ENCODE measurements at places on chromosomes 7 and 10.

- peak; percentile 91 for DNase-seq
Measured at GRCh38 chr10:79981450-79982361, 32.8 kb upstream of the SFTPD start.

GRCh38 chr10:96706331-96706853 is 13.9 kb downstream of the PIK3AP1 start:
- DNase-seq: no peak

GRCh38 chr10:116076621-116077020 is 196.4 kb downstream of the GFRA1 start:
- no peak for DNase-seq

DNA sequence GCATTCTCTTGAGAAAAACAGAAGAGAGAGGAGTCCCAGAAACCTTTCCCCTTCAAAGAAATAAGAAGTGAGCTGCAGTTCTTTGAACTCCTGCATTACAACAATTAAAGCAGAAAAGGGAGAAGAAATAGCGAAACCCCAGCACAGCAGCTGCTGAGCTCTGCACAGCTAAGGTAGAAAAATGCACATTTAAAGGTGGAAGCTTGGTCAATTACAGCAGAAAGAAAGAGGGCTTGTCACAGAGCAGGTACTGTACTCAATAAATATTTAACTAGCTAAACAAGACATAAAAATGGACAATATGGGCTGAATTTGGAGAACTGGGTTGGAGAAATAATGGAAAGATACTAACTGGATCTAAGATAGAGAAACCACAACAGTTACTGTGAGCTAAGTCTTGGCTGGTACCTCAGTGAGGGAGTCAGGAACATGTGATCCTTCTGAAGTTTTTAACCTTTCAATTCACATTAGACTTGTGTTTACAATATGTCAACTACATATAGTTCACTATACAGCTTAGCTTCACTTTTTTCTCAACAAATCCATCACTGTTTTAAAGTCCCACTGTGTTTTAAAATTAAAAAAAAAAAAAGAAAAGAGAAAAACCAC is 332.5 kb downstream of the ELMO1 start:
- DNase-seq: no peak

DNA sequence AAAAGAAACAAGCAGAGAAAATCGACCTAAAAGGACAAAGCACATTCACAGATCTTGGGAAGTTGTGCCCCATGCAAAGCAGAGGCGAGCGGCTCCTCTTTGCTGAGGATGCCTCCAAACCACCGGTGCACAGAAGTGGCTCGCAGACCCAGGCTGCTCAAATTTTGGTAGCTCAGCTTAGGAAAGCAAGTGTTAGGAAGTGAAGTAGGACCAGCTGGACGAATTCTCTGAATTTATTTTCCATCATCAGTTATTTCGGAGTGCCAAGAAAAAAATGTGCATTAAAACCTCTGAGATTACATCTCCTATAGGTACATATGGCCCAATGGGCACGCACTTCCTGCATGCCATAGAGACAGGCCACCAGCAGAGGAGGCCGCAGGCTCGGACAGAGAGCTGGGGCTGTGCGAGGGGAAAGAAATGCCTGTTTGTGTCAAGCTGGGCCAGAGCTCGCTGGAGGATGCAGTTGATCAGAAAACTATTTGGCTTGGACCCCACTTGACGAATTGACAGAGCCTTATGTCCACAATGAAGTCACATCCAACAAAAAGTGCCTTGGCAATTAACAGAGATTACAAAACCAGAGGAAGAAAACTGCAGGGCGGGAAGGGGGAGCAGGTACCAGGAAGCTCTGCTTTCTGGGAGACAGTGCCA is 122.3 kb upstream of the LYZL2 start:
- DNase-seq: no peak

DNA sequence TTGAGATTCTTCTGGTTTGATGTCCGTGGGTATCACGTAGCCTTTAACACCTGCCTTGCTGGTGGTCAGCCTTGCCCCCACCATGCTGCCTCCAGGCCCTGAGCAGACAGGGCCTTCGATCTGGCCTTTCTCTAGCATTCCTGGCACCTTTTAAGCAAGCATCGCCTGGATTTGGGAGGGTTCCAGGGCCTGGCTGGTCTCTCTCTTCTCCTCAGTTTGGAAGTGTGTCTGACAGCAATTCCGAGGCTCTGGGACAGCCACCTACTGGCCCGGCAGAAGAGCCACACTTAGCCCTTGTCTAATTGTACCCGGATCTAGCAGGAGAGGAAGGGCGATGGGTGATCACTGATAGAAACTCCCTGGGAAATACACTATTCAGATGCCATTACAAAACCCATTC is 441.3 kb upstream of the MKI67 start:
- DNase-seq: no peak

DNA sequence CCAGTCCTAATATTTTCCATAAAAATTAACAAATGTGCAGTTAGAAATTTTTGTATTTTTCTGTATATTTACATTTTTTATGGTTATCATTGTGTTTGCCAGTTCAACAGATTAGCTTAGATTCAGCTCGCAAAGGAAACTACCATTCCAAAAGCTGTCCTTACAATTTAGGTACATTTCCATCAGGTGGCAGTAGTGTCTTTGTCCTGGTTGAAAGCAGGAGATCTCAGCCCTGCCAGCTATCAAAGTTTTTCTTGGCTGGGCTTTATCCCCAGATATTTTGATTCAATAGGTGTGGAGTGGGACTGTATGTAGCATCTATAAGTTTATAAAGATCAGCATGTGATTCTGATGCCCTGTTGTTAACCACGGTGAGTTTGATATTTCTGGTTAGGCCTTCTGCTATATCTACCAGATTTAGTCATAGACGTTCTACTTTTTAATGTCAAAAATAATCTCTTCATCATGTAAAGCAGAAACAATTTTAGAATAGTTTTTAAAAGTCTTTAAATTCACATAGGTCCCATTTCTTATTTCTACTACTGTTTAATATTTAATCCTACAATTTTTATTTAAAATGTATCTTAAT is 15.5 kb upstream of the ICA1 start:
- no peak for DNase-seq

DNA sequence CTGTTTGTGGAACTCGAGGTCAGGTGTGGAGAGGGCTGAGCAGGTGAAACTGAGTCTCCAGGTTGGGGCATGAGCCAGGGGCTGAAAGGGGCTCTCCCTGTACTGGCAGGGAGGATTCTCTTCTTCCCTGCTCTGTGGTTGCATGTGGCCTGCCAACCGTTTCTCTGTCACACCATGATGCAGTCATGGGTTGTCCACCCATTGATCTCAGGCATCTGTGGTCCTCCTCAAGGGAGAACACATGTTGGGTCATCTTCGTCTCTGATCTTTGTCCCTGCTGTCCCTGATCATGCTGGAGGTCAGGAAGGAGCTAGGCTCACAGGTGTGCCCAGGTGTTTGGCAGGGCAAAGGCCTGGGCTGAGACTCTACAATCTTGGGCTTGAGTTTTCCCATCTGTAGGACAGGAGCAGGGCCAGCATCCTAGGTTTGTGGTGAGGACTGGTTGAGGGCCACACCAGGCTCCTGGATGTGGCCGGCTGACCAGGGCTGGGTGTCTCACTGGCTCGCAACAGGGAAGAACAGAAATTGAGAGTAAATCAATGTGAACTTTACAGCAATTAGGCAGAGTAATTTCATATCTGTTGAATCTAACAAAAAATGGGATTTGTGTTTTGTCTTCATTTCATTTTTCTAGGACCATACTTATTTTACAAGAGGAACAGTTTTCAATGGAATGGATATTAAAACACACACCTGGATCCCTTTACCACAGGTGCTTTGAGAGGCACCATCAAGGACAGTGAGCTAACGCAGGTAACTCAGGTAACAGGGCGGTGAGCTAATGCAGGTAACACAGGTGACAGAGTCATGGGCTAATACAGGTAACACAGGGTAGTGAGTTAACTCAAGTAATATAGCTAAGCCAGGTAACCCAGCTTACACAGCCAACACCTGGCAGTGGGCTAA is 58.5 kb upstream of the IGFBP3 start:
- no peak for DNase-seq

DNA sequence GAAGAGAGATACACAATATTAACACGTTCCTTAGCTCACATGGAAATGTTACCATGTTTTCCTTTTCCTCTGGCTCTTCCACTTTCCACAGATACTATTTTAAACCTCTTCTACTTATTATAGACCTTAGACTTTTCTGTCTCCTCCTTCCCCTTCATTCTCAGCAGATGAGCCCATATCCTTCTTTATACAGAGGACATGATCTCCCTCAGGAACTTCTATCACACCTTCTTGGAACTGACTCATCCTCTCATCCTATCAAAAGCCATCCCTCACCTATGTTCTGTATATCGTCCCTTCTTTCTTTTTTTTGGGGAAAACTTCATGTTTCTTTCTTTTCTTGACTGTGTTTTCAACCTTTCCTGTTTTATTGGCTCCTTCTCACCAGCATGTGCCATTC is 20.8 kb downstream of the MTPN start:
- no peak for DNase-seq

DNA sequence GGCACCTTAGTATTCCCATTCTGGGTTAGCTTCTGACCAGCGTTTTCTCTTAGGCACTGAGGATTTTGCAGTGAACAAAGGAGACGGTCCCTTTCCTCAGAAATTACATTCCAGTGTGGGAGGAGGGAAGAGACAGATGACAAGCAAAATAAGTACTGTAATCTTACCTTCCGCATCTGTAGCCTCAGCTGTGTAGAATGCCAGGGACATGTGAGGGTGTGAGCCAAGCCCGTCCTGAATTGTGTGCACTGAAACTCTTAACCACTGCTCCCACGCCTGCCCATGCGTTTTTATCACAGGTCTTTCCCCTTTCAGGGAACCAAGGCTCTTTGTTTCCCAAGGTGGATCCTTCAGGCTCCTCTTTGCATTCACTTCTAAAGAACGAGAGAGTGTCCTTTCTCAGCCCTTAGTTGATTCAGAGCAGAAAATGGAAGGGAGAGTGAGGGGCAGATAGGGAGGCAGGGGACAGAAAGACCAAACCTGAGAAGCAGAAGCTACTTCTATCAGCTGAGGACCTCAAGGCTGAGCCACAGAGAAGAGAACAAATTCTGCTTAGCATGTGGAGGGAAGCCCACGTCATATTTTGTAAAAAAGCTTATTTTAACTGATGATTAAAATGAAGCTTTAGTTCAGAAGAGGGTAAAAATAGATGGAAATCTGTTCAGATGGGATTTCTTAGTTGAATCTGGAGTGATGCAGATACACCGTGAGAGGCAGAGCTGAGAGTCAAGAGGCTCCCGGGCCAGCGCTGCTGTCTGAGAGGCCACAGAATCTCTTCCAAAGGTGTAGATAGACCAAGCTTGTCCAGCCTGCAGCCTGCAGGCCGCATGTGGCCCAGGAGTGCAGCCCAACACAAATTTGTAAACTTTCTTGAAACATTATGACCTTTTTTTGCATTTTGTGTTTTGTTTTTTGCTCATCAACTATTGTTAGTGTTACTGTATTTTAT is 122.5 kb downstream of the CCNY start:
- no peak for DNase-seq

DNA sequence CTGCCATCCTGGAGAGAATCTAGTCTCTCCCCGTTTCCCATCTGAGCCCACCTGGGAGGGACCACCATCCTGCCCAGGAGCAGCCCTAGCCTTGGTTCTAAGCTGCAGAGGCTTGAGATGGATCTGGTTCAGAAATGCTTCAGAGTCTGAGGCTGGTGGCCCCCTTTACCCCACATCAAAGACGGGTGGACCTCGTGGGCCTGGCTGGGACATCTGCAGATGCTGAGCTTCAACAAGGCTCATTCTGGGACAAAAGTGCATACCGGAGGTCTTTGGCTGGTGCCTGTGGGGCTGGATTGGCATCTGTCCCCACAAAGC is 4.9 kb upstream of the IRF5 start:
- DNase-seq: no peak

DNA sequence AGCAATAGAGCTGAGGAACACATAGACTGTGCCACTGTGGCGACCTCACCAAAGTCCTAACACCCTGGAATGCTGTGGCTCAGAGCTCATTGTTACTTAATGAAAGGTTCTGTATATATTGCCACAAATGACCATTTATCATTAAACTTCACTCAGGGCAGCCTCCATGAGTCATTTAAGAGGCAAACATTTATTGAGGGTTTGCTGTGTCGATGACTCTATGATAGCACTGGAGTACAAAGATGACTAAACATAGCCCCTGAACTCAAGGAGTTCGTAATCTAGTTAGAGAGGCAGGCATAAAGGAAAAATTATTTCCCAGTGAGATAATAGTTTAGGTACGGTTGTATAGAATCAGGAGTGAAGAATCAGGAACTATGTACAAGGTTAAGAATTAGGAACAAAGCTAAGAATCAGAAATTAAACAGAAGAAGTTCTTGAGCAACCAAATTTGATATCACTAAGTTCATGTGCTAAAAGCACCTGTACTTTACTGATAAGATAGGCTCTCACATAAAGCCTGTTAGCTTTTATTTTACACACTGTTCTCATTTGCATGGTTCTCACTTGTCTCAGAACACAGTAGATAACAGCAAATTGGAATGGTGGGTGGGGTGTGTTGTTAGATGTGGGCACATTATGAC is 7.9 kb downstream of the ENTPD7 start:
- peak; percentile 81 for DNase-seq

DNA sequence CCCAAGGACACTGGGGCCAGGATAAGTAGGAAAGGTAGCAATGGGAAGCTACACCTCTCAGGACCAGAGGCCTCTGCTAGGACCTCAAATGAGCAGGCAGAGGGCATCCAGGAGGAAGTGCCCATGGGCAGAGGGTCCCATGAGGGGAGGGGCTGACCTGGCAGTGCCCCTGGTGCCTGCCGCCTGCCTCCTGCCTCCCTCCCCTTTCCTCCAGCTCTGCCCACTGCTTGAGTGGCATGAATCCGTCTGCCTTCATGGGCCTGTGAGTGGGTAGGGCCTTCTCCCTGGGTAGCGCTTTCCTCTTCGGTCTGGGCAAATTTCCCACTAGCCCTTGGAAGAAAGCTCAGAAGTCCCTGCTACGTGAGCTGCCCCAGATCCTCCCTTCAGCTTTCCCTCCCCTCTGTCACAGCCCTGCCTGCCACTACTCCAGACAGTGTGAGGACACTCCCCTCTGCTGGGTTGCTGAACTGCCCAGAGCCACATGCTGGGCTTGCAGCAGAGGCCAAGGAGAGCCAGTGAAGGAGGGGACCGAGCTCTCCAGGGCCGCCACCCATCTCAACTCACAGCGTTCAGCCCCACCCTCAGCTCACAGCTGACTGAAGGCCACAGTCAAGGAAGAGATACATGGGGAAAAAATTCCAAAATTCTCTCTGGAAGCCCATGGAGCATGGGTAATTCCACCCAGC is 141.4 kb downstream of the ARHGAP22 start:
- peak; percentile 26 for DNase-seq

DNA sequence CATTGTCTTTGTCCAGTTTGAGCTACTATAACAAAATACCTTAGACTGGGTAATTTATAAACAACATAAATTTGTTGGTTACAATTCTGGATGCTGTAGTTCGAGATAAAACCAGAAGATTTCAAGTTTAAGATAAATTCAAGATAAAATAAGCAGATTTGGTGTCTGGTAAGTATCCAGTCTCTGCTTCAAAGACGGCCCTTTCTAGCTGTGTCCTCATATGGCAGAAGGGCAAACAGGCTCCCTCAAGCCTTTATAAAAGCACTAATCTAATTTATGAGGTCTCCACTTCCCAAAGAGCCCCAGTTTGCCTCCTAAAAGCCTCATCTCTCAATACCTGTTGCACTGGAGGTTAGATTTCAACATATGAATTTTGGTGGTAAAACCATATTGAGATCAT is 31.1 kb upstream of the SGCE start:
- DNase-seq: no peak

GRCh38 chr10:106424054-106424453 is 740.5 kb downstream of the SORCS1 start:
- no peak for DNase-seq
